ENCODE measurements at places on chromosomes 1 and 21.

GRCh38 chr1:100530141-100530540, 7.8 kb upstream of the GPR88 start:
- no peak for DNase-seq

DNA sequence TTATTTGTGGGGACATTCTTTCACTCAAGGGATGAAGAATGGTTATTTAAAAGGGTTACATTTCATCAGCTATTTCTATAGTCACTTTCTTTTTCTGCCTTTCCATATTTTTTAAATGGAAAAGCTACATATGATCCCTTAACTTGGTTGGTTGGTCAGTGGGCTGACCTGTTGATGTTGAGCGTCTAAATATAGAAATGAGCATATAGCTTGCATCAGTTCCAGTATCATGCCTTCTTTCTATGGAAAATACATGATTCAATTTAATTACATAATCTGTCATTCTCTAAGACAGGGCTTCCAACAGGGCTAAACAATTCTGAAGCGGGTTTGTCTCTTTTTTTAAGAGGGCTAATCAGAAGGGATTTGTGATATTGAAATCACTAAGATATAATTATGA, 40.6 kb downstream of the TYW3 start:
- DNase-seq = no peak

- DNase-seq = no peak
Measured at GRCh38 chr21:33067457-33067856, 2.5 kb upstream of the OLIG1 start.

GRCh38 chr1:174276087-174276486, 116.8 kb downstream of the RABGAP1L start:
- no peak for DNase-seq

GRCh38 chr21:35764586-35764985, 295.7 kb downstream of the SETD4 start:
- no peak for DNase-seq

DNA sequence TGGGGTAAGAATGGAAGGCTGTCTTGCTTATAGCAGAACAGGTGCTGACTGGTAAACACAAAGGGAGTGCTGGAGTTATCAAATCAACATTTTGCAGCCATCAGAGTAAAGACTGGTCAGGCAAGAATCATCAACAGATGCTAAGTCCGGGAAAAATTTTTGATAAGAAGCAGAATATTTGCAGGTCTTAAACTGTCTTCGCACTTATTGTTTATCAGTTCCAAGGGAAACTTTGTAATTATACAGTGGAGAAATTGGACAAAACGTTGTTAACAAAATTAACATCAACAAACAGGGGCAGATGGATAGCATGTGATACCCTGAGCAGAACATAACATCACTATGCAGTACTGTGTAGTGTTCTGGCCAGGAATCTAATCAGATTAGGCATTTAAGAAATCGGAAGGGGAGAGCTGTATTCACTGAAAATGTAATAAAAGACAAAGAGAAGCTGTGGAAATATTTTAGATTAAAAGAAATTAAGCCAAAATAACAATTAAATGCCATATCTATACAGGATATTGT, 127.1 kb downstream of the DAB1 start:
- no peak for DNase-seq

GRCh38 chr1:193156117-193156821, 30.1 kb downstream of the B3GALT2 start:
- DNase-seq = no peak

- no peak for DNase-seq
Measured at GRCh38 chr1:30318413-30318812, 405.0 kb downstream of the MATN1 start.

DNA sequence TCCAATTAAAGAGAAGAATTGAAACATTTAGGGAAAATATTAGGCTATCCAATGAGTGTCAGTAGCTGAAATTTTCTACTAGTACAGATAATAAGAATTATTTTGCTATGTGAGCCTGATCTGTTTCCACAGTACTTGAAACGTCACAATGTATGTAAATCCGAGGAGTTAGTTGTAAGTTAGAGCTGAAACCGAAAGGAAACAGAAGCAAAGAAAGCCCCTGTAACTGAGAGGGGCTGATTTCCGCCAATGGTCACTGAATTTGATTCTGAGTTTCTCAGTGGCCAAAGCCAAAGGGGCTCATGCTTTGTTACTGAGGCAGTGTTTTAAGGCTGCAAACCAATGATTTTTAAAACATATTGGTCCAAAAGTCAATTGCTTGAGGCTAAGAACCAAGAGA, 168.3 kb upstream of the DUSP10 start:
- DNase-seq = no peak

- DNase-seq = no peak
Measured at GRCh38 chr1:3573500-3573899, 37.8 kb downstream of the MEGF6 start.

DNA sequence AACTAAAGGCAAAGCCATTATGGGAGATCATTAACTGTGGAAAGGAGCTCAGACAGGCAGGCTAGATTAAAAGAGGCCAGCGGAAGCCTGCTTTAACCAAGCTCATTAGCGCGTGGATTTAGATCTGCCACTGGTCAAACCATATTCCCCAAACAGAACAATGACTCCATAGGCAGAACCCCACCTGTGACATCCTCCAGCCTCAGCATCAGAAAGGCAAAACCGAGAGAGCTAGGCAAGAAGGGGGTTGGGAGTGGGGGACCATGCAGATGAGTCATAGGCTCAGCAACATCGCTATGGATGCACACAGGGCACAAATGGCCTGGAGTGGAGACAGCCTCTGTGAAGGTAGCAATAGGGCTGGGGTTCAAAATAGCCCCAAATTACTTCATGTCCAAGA, 20.6 kb downstream of the MKNK1 start:
- DNase-seq = no peak

DNA sequence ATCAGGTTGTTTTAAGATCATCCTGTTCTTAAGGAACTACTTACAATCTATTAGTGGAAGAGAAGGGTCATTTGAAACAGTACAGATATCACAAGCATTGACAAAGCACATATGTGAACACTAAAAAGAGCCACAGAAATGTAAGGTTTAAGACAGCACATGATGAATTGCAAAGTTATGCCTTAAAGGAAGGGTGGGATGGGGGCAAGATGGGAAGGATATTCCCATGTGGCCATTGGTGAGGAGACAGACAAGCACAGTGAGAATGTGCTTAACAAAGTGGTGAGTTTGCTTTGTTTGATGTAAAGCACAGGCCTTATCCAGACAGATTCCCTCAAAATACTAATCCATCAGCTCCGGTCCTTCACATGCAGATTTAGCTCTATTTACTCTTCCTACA, 151.6 kb upstream of the IVNS1ABP start:
- DNase-seq = no peak

GRCh38 chr1:171966426-171967220, 125.3 kb downstream of the DNM3 start:
- DNase-seq = no peak

DNA sequence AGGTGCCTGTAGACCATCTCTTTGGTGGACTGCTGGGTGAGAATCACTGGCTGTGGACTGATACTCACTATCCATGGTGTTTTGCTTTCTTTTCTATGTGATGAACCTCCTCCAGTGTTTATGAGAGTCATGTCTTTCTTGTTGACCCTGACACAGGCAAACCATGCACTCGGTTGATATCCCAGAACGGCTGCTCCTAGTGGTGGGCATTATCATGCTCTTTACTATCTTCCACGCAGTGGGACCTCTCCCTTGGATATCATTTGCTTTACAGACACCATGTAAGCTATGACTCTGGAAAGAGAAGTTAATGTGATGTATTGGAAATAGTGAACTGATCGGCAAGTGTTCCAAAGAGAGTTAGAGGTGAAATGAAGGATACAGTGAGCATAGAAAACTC, 1455.6 kb downstream of the BRINP3 start:
- DNase-seq = no peak

DNA sequence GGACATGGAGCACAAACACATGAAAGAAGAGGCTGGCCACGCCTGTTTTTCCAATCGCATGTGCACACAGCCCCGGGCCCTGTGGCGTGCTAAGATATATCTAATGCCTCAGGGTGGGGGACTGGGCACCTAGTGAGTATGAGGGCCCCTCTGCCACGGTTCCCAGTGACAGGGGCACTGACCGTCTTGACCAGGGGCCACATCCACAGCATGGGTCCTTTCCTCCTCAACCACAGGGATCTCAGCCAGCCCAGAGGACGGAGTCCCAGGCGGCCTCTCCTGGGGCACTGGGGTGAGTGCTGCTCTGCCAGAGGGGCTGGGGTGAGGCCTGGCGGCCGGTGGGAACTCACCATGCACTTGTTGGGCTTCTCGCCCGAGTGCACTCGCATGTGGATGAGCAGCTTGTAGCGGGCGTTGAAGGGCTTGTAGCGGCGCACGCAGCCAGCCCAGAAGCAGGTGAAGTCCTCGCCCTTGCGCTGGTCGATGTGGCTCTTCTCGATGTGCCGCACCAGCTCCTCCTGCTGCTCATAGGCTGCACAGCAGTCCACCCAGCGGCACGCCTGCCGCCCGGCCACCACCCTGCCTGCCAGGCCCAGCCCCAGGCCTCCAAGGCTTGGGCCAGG, 134.7 kb downstream of the DMRTB1 start:
- DNase-seq = no peak

DNA sequence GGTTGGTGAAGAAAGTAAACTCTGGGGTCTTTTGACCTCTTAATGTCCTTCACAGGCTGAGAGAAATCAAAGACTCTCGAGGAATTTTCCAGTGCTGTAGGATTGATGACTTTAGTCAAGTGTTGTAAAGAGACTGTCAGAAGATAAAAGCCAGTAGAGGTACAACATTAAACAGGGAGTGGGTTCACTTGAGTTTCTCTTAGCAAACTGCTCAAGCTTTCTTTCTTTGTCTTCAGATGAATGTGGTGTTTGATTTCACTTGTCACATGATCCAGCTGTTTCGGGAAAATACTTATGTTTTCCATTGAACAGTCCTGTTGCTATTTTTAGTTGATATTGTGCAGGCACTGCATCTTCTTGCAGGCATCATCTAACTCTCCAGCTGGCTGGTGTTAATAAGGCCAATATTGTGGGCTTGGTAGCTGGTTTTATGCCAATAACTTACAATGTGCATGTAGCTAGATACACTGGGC, 45.6 kb downstream of the XCL2 start:
- no peak for DNase-seq

- DNase-seq = no peak
Measured at GRCh38 chr1:158800526-158800925, 19.5 kb upstream of the OR6N2 start.

GRCh38 chr1:27429029-27429425, 36.6 kb downstream of the GPR3 start:
- no peak for DNase-seq

GRCh38 chr21:14482165-14482564, 64.0 kb downstream of the SAMSN1 start:
- peak; percentile 8 for DNase-seq

DNA sequence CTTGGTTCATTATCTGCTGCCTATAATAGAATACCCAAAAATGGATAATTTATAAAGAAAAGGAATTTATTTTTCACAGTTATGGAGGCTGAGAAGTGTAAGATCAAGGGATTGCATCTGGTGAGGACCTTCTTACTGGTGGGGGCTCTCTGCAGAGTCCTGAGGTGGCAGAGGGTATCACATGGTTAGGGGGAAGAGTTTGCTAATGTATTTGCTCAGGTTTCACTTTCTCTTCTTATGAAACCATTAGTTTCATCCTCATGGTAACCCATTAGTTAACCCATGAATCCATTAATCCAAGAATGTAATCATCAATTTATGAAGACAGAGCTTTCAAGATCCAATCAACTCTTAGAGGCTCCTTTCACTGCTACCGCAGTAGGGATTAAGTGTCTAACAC, 120.6 kb downstream of the DNM3 start:
- no peak for DNase-seq

DNA sequence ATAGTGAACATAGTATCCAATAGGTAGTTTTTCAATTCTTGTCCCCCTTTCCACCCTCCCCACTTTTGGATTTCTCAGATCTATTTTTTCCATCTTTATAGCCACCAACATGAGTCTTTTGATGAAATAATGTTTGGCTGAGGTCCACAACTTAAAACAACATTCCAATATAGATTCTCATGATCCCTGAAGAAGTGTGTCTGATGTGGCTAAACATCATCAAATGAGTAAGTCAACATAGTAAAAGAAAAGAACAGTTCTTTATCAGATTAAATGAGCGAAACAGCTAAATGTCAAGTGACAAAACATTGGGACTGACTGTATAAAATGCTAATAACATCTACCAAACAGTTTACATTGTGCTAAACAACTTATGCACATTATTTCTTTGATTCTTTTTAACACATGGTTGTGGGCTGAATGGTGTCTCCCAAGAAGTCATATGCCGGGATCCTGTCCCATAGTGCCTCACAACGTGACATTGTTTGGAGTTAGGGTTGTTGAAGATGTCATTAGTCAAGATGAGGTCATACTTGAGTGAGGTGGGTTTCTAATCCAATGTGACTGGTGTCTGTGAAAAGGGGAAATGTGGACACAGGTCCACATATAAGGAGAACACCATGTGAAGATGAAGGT, 453.6 kb downstream of the LTN1 start:
- no peak for DNase-seq

DNA sequence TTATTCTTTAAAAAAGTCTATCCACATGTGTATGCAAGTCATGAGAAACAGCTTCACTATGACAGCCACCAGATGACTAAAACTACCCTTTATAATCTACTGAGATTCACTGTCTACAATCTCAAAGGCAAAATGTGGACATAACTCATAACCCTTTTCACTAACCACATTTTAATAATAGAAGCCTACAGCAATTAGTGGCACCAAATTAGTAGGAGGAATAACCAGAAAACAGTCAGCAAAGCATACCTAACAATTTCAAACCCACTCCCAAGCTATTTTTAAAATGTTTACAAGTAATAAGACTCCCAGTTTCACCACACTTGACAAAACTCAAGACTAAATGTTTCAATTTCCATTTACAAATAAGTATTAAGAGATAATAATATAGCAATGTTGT, 442.9 kb downstream of the PTPRC start:
- DNase-seq = no peak

DNA sequence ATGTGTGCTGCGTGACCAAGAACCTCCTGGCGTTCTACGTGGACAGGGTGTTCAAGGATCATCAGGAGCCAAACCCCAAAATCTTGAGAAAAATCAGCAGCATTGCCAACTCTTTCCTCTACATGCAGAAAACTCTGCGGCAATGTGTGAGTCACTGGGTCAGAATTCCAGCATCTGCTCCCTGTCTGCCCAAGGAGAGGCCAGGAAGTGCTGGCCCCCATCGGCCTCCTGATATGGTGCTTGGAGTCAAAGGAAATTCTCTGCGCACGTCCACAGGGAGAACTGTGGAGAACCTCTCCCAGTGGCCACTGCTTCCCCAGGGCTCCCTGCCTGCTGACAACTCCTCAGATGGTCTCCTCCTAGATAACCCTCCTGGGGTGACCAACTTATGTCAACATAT, 25.6 kb upstream of the IL20 start:
- DNase-seq = no peak

- no peak for DNase-seq
Measured at GRCh38 chr1:170749959-170750358, 86.0 kb downstream of the PRRX1 start.

- DNase-seq = no peak
Measured at GRCh38 chr1:175569117-175569743, 174.2 kb downstream of the TNR start.

GRCh38 chr1:117608758-117609157, 2.9 kb downstream of the TENT5C start:
- no peak for DNase-seq

- no peak for DNase-seq
Measured at GRCh38 chr1:219697682-219698081, 84.8 kb upstream of the ZC3H11B start.

Data from effector memory CD4-positive, alpha-beta T cell (primary cell).